ENCODE measurements at places on chromosomes 4 and X.

GRCh38 chr4:2388429-2389182 is 29.8 kb downstream of the ZFYVE28 start:
- no peak for DNase-seq

- DNase-seq, result no peak
Observed at GRCh38 chr4:56976837-56977320, 527 bp downstream of the NOA1 start.

DNA sequence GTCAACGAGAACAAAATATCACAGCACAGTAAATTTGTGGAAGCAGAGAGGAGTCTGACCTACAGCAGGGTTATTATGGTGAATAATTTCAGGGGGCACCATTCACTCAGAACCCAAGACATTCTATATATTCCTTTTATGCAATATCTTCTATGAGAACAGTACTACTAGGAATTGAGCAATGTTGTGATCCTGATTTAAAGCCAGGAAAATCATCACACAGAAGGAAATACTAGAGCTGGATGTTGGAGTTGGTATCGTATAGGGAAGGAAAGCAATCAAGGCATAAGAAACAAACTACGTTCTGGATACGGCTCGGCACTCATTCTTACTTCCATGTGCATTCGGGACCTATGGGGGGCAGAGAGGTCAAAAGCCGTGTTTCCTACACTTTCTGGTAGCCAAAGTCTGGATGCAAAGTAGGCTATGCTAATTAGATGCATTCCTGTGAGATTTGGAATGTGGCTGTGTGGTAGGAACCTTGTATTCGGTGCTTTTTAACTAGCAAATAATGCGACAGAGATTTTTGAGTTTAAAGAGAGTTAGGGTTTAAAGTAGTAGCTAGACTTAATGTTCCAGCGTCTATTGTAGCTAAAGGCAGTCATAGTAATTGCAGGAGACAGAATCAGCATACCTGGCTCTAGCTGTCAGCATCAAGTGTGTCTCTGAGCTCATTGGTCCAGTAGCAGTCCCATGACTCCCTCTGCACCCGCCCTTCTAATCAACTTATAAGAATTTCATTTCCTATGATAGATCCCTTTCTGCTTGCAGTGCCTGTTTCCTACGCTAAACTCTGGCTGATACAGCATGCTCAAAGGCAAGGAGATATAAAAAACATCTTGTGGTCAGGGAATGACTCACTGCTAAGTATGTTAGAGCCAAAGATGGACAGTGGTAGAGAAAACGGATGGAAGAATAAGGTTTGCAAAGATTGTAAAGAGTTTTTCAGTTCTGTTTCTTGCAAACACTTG is 43.3 kb upstream of the PDGFC start:
- DNase-seq, result no peak

DNA sequence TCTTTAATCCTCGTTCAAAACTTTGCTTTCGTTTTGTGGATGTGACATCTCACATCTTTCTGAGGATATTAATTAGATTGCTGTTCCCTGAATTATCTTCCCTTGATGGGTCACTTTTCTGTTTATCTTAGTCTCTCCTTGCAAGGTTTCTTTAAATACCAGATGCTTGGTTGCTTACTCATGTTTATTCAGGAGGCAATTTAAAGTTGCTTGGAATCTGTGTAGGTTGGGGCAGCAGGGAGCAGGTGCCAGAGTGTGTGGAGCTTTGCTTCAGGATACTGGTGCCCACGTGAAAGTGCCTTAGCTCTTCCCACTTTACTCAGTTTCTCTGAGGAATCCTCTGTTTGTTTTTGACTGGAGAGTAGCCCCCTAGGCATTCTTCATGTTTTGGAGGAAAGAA is 24.0 kb downstream of the ANAPC4 start:
- no peak for DNase-seq

DNA sequence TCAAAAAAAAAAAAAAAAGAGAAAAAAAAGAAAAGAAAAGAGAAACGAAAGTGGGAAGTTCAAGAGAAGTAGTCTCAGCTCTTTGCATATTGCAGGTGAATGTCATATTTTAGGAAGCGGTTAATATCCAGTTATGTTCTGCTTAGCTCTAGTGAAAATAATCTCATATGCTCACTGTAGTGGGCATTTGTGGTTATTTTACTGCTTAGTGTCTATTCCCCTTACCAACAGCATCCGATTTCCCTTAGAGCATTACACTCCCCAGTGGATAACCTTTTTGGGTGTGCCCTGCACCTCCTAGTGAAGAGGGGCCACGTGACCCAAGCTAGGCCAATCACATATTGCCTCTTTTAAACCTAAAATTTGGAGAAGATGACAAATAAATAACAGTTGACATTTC is 111.2 kb upstream of the ZNF827 start:
- no peak for DNase-seq

DNA sequence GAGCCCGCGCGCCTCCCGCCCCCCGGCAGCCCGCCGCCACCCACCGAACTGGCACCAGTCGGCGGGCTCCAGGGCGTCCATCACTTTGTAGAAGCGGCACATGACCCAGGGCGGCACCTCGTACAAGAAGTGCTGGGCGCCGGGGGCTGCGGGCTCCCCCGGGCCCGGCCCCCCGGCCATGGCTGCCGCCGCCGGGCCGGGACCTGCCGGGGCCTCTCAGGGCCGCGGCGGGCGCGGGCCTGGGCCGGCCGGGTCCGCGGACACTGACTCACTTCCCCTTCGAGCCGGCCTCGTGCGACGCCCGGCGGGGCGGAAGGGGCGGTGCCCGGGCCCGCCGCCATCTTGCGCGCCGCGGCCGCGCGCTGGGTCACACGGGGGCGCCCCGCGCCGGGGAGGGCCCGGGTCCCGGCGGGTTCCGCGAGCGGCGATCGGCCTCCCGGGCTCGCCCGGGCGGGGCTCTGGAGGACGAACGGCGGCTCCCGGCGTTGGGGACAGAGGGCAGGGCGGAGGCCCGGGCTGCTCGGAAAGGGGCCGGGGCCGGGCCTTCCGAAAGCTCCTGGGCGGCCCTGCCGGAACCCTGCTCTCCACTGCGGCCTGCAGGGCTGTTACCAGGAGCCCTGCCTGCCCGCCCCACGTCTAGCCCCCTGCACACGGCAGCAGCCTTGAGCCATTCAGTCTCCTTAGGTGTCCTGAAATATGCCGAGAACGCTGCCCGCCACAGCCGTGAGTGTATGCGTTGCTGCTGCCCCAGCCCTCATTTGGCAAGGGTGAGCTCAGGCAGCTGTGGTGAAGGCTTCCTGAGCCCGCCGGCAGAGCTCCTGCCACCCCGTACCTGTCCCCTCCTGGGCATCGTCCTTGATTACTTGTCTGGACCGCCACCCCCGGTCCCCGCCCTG is at the start of gene IRAK1:
Gene IRAK1, minus strand, starts transcription at position 270 of the 896 bp plus-strand sequence. Its CDS starts 90 bp downstream, at position 180.
- peak; percentile 32 for DNase-seq

DNA sequence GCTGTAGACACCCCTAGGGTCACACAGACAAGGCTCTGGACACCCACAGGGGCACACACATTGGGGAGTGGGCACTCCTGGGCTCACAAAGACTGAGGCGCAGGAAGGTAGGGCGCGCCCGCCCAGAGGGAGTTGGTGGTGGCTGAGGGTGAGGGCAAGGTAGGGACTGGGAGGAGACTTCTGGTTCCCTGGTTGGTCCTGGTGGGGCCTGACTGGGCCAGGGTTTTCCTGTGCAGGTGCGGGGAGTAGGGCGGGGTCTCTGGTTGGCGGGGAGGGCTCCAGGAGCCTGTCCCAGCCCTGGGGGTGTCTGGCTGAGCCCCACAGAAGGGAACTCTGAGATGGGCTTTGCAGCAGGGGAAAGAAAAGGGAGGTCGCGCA is 6.7 kb upstream of the WAS start:
- DNase-seq, result no peak

DNA sequence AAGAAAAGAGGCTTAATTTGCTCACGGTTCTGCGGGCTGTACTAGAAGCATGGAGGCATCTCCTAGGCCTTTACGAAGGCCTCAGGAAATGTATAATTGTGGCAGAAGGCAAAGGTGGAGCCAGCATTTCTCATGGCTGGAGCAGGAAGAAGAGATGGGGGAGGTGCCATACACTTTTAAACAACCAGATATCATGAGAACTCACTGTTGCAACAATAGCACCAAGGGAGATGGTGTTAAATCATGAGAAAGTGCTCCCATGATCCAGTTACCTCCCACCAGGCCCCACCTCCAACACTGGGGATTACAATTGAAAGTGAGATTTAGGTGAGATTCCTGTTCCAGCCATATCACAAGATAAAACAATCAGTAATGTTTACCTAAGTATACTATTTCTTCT is 45.5 kb downstream of the MTHFD2L start:
- DNase-seq, result no peak

GRCh38 chrX:42975906-42976305 is 197.9 kb upstream of the PPP1R2C start:
- no peak for DNase-seq

GRCh38 chrX:129981752-129982299 is 609 bp upstream of the BCORL1 start:
- DNase-seq, result no peak

GRCh38 chrX:54223581-54223980 is 40.5 kb upstream of the FAM120C start:
- no peak for DNase-seq

DNA sequence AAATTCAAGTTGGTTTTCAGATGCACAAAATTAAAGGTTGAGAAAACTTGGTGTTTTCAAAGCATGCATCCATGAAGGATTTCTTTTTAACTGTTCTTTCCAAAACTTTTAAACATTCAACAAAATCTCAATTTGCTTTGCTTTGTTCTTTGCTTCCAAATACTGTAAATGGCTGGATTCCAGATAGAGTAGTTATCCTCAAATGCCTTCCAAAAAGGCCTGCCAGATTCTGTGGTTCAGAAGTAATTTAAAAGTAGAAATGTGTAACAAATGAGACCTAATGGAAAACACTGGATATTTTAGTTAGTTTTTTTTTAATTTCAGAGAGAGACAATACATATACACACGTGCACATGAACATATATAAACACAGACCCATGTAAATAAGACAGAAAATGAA is 97.3 kb downstream of the NR3C2 start:
- DNase-seq, result no peak

GRCh38 chr4:123613586-123614344 is 217.2 kb downstream of the SPRY1 start:
- no peak for DNase-seq
